ENCODE measurements at places on chromosomes 11 and 22.

- DNase-seq = no peak
These were observed 166.8 kb upstream of the MTMR2 start for GRCh38 chr11:96090711-96091110.

- no peak for DNase-seq
These were observed 36.0 kb downstream of the FAM83F start for GRCh38 chr22:40030758-40031095.

DNA sequence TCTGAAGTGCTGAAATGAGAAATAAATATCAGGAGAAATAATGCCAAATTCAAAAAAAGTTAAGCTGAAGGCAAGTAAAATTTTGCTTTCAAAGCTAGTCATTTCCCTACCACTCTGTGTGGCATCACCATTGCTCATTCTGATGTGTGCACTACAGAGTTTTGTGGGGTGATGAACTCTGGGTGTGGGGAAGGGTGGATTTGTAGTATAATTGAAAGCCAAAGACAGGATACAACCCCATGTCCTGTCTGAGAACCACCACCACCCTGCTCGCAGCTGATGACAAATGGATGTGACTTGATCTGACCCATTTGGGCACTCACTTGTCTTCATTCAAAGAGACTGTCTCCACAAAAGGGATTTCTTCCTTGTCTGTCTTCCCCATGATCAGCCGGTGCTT is 19.3 kb upstream of the TMEM9B start:
- DNase-seq = no peak

DNA sequence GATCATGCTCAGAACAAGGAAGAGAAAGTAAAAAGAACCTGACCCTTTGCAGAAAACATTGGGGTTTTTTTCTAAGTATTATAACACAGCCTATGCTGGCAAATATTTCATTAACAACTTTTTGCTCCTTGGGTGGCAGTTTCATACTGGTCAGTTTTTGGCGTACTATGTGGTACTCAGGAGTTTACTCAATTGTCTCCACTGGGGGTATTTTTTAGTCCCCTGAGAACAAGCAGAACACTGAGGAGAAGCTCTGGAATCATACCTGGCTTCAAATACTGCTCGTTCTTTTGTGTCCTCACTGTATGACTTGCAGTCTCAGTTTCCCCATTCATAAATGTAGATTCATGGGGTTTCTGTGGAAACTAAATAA is 90.4 kb downstream of the SERGEF start:
- DNase-seq = no peak

DNA sequence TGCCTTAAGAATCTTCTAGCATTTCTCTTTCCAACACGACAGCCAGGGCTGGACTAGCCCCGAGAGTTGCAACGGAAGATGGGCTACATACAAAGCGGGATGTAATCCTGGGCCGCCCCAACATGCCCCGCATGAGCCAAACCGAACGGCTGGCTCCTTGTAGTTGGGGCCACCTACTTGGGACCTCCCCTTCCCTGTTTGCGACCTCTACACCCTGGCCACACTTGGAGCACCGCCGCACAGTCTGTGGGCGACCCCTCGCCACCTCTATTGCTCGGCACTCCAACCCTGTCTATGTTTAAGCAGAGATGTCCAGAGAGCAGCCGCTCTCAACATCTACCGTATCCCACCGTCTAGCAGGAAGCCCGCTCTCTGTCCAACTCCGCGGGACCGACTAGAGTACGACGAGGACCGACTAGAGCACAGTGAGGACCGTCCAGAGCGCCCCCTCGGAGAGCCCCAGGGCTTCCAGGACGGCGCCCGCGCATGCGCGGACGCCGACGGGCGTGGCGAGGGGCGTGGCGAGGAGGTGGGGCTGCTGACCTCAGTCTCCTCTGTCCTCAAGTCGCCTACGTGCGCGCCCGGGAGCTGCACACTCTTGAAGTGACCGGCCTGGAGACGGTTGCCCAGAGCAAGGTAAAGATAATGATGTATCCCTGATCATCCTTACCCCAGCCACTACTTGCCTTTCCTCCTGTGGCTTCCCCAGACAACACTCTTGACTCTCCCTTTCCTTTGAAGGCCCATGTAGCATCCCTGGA is 32.3 kb downstream of the NEAT1 start:
- DNase-seq = peak; percentile 90

- no peak for DNase-seq
These were observed 592.4 kb downstream of the TBC1D22A start for GRCh38 chr22:47354668-47355387.

DNA sequence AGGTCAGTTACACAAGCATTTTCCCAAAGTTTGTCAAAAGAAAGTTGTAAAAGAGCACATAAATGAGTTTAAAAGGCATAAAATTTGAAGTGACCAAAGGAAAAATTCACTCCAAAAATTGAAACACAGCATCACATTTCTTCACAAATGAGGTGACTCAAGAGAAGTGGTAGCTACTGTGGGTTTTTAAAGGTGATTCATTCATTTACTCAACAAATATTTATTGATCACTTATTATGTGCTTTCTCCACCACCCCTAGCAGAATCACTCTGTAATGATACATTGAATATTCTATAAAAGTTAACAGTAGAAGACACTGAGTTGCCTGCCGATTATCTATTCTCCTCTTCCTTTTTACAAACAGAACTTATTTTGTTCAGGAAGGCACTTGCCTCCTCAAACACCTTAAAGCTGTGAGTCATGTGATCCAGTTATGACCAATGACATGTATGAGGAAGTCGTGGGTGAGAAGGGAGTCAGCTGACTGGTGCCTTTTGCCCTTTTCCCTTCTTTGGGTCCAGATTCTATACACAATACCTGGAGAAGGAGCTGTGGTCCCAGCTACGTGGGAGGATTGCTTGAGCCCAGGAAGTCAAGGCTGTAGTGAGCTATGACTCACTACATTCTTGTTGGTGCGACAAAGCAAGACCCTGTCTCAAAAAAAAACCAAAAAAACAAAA is 67.7 kb upstream of the CLNS1A start:
- peak; percentile 25 for DNase-seq

- no peak for DNase-seq
These were observed 760 bp upstream of the CELSR1 start for GRCh38 chr22:46537946-46538813.

- DNase-seq = no peak
These were observed 61.9 kb downstream of the NRXN2 start for GRCh38 chr11:64661146-64661545.

- DNase-seq = no peak
These were observed 32.6 kb downstream of the CAPN1 start for GRCh38 chr11:65214212-65214845.

DNA sequence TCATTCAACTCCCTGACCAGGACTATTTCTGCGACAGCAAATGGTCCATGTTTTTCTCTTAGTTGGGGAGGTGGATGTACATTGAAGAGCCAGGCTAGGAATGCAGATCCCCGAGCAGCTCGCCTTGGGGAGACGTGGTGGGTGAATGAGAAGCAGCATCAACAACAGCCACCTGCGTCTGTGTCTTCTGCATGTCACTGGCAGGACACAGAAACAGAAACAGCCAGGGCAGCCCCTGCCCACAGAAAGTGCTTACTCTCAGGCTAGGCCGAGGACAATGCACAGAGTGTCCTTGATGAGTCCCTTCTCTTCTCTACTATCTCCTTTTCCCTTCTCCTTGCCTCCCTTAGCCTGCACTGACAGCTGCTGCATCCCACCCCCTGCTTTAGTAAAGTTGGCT is 541.9 kb upstream of the CADM1 start:
- DNase-seq = no peak

DNA sequence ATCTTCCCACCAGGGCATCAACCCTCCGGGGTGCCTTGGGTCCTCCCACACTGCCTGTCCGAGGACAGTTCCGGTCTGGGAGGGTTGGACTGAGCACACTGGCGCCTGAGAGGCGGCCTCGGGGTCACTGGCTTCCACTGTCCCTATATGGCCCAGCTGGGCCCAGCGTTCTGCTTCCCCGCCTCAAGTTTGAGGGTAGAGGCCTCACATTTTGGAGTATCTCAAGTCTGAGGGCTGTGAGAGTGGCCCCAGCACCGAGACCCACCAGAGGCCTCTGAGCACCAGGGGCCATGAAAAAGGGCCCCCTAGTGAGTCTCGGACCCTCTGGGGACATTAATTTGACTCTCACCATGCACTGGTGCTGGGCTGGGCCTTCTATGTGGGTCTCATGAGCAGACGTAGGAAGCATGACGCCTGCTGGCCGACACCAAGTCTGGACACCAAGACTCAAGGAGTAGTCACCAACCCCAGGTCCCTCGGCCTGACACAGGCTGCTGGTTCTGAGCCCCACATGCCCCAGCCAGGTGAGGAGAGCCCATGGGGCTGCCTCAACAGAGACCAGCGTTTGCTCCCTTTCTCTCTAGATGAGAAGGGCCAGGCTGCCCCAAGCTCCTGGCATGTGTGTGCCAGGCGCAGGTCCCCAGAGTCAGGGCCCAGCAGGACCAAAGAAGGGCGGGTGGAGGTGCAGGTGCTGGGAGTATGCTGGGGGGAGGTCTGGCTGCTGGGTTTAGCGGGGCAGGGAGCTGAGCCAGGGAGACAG is 27.5 kb downstream of the ARVCF start:
- no peak for DNase-seq

Measured in stimulated activated CD4-positive, alpha-beta T cell treated with anti-CD3 and anti-CD28 coated beads, Interleukin-15, amount 100 ng/mL, for 24 hours (primary cell).